Stimulated activated CD4-positive, alpha-beta T cell treated with anti-CD3 and anti-CD28 coated beads, Interleukin-1b, Interleukin-23, amount 100 ng/mL, for 1 hour (primary cell): ENCODE measurements at places on chromosomes 7 and 10.

GRCh38 chr7:57375783-57376182 lies 74.2 kb upstream of the ZNF716 start:
- no peak for DNase-seq

GRCh38 chr7:149444287-149444686 lies 16.6 kb downstream of the ZNF777 start:
- no peak for DNase-seq

GRCh38 chr7:41842956-41843355 lies 140.1 kb upstream of the INHBA start:
- DNase-seq, result no peak

DNA sequence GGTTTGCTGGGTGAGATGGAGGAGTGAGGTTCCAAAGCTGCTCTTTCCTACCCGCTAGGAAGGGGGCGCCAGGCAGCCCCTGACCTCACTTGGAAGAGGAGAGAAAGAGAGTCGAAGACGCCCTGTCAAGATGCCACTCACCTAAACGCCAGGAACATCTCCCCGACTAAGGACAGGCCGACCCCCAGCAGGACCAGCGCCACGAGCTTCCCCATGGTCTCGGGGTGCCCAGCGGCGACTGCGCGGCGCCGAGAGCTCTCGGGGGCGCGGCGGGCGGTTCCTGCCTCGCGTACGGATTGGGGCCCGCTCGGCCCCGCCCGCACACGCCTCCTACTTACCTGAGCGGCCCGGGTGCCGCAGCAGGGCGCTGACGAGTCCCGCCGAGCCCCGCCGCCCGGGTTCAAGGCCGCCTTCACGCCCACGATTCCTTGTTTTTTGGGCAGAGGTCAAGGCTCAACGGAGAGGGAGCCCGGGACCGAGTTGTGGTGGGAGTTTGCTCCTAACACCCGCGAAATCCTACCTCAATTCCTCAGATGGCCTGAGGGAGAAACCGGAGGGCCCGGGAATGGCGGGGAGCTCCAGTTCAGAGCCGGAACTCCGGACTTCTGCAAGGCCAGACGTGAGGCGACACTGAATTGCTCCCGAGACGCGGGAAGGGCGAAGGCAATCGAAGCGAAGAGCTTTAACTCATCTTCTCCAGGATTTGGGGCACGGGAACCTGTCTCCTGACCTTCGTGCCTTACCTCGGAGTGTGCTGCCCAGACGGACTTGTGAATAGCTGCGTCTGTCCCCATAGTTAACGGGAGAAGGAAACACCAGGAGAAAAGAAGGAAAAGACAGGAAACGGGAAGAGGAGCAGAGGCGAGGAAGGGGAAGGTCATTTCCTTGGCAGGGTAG lies at the start of gene PON3:
Gene PON3 (minus strand): TSS at position 240 of the 897 bp plus-strand sequence. CDS start 25 bp downstream, at position 215.
- DNase-seq, result no peak

DNA sequence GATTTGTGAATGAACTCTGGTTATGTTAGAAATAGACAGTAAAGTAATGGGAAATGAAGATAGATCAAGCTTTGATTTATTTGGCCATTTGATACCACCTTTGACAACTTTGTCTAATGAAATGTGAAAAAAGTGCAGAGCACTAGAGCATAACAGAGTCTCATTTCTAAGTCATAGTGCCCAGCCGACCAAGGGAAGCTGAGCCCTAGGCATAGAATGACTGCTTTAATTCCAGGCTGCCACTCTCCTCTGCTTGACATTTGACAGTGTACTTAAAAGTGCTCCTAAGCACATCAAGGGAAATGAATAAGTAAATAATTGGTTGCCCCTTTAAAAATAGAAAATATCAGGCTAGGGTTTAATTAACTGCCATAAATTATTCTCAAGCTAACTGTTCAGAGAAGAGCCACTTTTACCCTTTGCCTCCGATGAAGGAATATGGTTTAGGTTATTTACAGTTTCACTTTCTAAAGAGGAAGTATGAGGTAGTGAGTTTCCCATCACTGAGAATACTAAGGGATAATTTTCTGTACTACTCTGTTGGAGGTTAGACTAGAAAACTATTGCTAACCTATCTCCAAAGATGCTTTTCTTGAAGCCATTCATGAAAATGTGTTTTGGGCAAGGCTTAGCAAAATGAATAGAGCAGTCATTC lies 591.6 kb downstream of the REEP3 start:
- DNase-seq, result no peak

- DNase-seq, result no peak
Observed at GRCh38 chr7:142348100-142348499, 90.2 kb upstream of the PRSS58 start.

GRCh38 chr7:45080265-45080957 lies 8.4 kb downstream of the NACAD start:
- DNase-seq, result no peak

DNA sequence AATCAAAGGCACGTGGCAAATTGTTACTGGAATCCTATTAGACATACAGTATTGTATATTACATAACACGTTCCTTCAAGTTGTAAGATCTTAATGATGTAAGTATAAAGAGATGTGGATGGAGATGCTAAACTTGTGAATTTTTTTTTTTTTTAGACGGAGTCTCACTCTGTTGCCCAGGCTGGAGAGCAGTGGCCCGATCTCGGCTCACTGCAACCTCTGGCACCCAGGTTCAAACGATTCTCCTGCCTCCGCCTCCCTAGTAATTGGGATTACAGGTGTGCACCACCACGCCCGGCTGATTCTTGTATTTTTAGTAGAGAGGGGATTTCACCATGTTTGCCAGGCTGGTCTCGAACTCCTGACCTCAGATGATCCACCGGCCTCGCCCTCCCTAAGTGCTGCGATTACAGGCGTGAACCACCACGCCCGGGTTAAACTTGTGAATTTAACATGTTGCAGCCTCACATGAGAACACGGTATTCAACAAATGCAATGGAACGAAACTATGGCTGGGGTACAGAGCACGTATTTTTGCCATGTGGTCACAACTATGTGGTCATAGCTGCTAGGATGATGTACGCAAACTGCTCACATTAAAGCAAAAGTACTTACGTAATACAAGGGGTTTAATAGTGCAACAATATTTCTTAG lies 818 bp upstream of the SUPV3L1 start:
- DNase-seq, result peak; percentile 0

DNA sequence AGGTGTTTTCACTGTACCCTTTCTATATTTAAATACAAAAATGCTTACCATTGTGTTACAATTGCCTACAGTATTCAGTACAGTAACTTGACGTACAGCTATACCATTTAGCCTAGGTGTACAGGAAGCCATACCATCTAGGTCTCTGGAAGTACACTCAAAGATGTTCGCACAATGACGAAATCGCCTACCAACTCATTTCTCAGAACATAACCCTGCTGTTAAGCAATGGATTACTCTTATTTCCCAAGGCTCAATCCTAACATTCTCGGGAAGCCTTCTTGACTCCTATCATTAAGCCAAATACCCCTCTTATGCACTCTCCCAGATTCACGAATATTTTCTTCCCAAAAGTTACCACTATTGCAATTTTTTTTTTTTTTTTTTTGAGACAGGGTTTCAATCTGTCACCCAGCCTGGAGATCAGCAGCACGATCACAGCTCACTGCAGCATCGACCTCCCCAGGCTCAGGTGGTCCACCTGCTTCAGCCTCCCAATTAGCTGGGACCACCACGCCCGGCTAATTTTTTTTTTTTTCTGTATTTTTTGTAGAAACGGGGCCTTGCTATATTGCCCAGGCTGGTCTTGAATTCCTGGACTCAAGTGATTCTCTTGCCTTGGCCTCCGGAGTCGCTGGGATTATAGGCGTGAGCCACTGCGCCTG lies 1.5 kb downstream of the CWF19L1 start:
- no peak for DNase-seq

- DNase-seq, result no peak
Observed at GRCh38 chr7:18508443-18509427, 13.2 kb downstream of the HDAC9 start.

GRCh38 chr7:23655433-23655832 lies 24.6 kb upstream of the FAM221A start:
- no peak for DNase-seq

GRCh38 chr10:53489335-53490182 lies 717.0 kb upstream of the MBL2 start:
- DNase-seq, result no peak

- peak; percentile 21 for DNase-seq
Observed at GRCh38 chr10:78973901-78974616, 94.7 kb upstream of the ZMIZ1 start.

DNA sequence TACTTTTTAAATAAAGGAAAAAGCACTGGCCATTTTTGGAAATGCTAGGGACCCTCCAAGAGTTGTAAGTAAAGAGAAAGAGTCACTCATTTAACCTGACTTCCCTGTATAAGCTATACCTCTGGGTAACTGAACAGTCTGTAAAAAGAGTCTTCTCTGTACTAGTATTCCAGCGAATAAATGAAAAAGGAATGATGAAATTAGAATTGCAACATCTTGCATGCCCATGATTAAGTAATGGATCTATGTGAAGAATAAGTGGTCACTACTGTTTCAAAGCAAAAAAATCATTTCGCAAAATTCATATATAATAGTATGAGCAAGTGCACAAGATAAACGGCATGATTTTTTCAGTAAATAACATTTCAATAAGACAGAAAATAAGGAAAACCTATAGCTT lies 116.8 kb downstream of the ZFAND4 start:
- DNase-seq, result no peak
